ENCODE measurements at places on chromosomes 12 and 14.

GRCh38 chr12:64170024-64170423, 52.1 kb downstream of the KICS2 start:
- no peak for DNase-seq

GRCh38 chr14:34682787-34683321, 31.5 kb downstream of the CFL2 start:
- no peak for DNase-seq

DNA sequence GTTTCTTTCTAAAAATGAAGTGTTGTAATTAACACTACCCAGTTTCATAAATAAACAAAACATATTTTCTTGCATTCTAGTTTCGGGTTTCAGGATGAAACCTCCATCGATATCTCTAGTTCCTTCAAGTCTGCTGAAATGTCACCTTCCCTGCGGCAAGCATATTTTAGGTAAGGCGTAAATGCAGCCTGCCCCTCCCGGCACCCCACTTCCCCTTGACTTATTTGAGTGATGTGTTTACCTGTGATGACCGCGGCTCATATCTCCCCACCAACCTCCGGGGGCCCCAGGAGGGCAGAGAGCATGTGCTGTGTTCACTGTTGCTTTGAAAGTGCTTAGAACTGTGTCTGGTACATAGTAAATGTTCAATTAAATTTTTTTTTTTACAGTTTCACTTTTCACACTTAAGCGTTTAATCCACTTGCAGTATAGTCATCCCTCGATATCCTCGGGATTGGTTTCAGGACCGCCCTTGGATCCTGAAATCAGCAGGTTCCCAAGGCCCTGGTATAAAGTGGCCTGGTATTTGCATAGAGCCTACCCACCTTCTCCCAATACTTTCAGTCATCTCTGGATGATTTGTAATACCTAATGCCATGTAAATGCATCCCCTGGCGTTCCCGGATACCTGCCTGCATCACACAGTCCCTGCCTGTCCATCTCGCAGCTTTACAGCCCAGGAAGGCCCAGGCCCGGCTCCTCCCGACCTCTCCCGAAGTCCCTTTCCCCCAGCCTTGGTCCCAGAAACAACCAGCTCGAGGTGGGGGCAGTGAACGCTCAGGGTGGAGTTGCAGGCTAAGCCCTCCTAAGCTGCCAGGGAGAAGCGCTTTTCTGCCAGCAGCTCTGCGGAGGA, 40.2 kb upstream of the FBRSL1 start:
- no peak for DNase-seq

DNA sequence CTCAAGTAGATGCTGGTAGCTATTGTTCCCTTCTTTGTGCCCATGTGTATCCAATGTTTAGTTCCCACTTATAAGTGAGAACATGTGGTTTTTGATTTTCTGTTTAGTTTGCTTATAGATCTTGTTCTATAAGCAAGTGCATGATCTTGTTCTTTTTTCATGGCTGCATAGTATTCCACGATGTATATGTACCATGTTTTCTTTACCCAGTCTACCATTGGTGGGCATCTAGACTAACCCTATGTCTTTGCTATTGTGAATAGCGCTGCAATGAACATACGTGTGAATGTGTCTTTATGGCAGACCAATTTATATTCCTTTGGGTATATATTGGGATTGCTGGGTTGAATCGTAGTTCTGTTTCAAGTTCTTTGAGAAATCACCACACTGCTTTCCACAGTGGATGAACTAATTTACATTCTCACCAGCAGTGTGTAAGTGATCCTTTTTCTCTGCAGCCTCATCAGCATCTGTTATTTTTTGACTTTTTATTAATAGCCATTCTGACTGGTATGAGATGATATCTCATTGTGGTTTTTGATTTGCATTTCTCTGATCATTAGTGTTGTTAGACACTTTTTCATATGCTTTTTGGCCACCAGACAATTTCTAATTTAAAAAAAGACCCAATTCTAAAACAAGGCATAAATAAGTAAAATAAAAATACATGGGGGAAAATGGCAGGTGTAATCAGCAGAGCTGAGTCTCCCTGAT, 50.6 kb downstream of the CPM start:
- no peak for DNase-seq

- no peak for DNase-seq
Observed at GRCh38 chr14:80906946-80907345, 34.6 kb downstream of the CEP128 start.

DNA sequence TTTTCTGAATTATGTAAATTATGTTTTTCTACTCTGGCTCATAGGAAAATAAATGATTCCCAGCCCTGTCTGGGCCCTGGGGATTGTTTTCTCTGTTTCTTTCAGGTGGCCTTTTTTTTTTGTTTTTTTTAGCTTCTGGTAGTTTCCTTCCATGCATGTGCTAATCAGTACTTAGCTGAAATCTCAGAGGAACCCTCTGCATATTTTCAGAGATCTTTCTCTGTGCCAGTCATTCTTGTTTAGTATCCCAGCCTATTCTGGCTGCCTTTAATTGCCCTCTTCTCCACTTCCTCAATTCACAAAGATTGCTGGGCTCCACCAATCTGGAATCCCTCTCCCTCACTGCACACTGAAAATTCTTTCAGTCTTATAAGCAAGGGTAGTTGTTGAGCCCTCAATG, 46.9 kb downstream of the CNOT2 start:
- DNase-seq, result no peak

- no peak for DNase-seq
Observed at GRCh38 chr12:121990692-121991603, 30.7 kb upstream of the BCL7A start.

- no peak for DNase-seq
Observed at GRCh38 chr12:51183816-51184215, 10.9 kb upstream of the TFCP2 start.

DNA sequence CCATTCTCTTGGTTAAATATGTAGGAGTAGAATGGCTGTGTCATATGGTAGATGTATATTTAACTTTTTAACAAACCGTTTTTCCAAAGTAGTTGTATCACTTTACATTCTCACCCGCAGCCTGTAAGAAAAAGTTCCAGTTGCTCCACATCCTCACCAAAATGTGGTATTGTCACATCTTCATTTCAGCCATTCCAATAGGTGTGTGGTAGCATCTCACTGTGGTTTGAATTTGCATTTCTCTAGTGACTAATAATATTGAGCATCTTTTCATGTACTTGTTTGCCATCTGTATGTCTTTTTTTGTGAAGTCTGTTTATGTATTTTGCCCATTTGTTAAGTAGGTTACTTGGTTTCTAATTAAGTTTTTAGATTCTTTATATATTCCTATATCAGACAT, 78.6 kb downstream of the TBK1 start:
- no peak for DNase-seq

GRCh38 chr12:132907216-132907615, 19.8 kb upstream of the CHFR start:
- DNase-seq, result no peak

DNA sequence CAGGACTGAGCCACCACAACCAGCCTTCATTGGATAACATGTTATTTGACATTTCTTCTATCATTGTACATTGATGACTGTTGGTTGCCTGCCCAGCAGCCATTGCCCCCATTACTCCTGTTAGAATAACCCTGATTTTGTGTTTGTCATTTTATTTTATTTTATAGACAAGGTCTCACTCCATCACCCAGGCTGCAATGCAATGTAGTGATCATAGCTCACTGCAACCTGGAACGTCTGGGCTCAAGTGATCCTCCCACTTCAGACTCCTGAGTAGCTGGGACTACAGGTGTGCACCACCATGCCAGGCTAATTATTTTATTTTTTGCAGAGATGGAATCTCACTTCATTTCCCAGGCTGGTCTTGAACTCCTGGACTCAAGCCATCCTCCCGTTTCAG, 33.2 kb upstream of the LTA4H start:
- no peak for DNase-seq

DNA sequence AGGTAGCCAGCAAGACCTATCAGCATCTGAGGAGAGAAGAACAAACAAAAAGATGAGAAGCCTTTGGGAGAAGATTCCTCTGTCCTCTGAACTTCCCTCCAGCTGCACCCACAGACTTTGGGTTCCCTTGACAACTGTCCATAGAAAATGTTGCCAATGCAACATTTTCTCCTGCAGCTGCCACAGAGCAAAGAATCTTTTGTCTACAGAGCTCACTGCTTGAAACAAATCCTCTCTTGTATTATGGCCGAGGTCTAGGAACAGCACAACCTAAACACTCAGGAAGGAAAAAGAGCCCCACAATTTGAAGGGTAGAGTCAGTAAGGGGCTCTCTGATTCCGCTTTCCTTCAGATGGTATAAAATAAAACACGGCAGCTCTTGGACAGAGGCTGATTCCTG, 14.3 kb downstream of the POMT2 start:
- no peak for DNase-seq

- DNase-seq, result no peak
Observed at GRCh38 chr14:31244626-31245025, 37.0 kb upstream of the HECTD1 start.

GRCh38 chr12:51082561-51083125, 753 bp downstream of the CSRNP2 start:
- DNase-seq, result no peak

DNA sequence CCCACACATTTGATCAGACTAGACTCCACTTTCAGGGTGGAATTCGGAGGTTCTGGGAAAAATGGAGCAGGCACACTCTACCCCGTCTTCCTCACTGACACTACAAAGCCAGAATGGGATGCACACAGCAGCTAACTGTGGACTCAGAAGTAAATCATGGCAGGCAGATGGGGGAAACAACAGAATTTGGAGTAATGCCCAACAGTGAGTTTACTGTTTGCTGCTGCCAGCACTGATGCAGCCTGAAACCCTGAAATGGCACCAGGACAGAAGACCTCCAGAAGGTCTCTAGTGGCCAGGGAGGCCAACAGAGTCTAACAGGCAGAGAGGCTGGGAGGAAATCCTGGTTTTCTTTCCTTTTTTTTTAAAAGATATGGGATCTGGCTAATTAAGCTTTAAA, 24.6 kb downstream of the KCTD10 start:
- DNase-seq, result no peak

- DNase-seq, result no peak
Observed at GRCh38 chr12:50986966-50987737, 34.8 kb downstream of the HIGD1C start.
